ENCODE measurements at places on chromosomes 7 and 10.
A peak's percentile ranks its signal among the peaks of the same experiment; 100 is the strongest.

DNA sequence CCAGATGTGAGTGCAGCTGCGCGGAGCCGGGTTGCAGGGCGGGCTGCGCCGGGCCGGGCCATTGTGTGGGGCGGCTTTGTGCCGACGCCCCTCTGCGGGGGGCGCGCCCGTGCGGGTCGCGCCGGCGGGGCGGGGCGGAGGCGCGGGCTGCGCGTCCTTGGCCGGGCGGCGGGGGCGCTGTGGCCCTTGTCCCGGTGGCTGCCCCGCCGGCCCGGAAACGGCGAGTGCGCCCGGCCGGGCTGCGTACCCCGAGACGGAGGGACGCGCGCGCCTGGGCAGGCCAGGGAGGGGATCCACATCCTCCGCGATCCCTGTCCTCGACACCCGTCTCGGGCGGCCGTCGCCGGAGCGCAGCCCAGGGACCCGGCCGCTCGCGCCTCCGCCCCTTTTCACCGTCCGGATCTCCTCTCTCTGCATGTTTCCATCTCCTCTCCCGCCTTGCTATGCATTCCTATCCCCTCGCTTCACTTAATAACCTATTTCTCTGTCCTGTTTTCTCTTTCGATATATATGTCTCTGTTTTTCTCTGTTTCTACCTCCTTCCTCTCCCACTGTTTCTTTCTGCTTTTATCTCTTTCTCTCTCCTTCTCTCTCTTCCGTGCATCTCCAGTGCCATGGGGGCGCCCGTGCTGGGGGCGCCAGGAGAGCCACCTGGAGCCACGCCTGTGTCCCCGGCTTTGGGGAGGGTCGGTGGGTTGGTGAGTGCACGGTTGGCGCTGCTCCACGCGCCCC lies 765 bp downstream of the PFKFB3 start:
- peak; percentile 18 for DNase-seq

- DNase-seq: no peak
Observed at GRCh38 chr7:112571852-112572607, 91.2 kb downstream of the LSMEM1 start.

DNA sequence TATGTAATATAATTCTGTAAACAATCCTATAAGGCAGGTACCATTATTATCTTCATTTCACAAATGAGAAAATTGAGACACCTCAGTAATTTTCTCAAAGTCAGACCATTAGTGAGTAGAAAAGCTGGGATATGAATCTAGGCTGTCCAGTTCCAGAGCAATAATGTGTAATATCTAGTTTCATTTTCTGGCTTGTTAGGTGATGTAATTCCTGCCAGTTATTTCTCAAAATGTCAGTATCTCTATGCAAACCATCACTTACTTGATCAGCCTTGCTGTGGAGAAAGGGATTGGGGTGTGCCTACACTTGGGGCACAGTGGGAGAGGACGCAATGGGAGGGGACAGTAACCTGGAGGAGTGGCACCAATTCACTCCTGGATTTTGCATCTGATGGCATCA lies 157.5 kb downstream of the LYZL1 start:
- DNase-seq: no peak

DNA sequence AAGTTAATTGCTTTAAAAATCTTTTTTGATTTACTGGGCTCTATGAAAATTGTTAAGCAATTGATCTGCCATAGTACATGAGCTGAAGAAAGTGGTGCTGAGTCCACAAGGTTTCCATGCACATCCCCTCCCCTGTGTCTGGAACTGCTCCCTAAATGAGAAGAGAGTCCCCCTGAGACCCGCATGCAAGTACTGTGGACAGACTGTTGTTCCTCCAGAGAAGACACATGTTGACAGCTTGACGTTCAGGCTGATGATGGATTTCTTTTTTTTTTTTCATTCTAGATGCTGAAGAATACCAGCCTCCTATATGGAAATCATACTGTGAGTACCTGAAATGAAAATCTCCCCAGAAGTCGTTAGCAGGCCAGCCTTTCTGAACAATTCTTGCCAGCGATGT lies 159.8 kb downstream of the CHN2 start:
- no peak for DNase-seq

DNA sequence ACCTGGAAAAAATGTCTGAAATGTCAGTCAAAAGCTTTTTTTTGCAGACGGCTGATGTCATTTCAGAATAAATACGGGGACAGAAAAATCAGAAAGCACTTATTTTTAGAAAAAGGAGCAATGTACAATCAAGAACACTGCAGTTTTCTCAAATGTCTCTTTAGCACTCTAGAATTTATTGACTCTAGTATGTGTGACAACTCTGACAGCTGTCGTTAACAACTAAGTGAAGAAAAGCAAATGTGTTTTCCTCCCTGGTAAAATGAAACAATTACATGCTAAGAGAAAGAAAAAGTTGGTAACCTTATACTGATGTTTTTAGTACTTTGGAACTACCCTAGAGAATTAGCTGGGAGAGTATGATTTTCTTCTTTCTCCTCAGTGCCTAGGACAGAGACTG lies 497.4 kb downstream of the GRM8 start:
- DNase-seq: no peak

DNA sequence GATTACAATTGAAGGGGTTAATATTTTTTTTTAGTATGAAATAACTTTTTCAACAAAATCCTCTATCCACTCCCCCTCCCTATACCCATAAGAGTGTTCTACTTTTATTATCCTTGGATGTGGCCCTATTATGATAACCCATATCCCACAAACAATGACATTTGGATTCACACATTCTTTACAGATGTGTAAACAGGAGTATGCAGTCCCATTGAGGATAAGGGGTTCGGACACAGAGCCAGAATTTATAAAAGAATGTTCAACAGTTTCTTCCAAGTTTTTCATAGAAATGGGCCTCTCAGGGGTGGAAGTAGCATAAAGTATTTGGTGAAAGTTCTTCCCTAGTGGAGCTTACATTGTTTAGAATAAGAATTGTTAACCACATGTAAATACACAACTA lies 16.1 kb upstream of the PCLO start:
- no peak for DNase-seq

- no peak for DNase-seq
Observed at GRCh38 chr10:53276797-53277196, 504.2 kb upstream of the MBL2 start.

GRCh38 chr10:99374526-99374925 lies 45.4 kb downstream of the CNNM1 start:
- DNase-seq: no peak

DNA sequence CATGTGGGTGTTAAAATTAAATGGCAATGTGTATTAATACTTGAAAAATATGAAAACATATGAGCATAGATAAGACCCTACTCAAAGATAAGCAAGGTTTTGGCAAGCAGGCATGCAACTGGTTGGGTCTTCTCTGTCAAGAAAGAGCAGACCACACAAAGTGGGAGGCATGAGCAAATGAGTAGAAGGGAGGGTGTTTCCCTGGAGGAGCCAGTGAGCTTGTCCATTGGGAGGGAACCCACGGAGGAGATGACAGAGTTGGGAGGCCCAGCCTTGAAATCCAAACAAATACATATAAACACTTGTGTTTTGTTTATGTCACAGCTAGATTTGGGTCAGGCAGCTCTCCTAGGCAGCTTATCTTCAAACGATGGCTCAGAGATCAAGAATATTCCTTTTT lies 134.5 kb upstream of the CXCL12 start:
- no peak for DNase-seq

DNA sequence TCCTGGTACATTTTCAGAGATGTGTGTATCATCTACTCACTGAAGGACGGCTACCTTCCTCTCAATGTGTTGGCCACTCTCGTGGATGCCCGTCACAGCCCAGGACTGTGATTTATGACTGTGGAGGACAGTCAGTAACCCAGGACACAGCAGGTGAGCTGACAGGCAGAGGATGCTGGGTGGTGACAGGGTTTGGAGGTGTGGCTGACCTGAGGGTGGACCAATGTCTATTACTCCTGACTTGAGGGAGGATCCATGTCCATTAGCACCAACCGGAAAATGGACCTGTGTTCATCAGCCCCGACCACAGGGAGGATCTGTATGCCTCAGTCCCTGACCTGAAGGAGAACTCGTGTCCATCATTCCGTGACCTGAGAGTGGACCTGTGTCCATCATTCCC lies 96.1 kb downstream of the ADCY1 start:
- DNase-seq: no peak

DNA sequence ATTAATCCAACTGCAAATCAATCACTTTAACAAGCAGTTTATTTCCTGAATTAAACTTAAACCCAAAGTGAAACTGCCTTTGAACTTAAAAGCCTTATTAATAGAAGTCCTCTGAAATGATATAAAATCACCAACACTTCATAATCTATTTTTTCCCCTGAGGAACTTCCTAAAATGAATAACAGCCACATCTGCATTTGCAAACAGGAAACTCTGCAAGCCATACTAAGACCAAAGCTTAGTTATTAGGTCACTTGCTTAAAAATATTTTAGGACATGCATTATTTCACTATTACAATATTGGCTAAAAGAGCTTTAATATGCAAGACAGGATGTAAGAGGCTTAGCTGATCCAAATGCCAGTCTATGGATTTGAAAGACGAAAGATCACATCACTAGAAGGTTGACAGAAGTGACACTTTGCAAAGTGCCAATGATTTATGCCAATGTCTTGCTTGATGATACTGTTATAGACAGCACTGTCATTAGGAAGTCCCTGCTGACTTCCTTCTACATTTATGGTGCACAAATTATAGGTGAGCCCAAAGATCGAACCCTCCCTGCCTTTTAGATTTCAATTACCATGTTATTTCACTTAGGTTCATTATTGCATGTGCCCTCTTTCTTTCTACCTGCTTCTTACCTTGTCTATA lies 99.9 kb upstream of the SKAP2 start:
- no peak for DNase-seq

DNA sequence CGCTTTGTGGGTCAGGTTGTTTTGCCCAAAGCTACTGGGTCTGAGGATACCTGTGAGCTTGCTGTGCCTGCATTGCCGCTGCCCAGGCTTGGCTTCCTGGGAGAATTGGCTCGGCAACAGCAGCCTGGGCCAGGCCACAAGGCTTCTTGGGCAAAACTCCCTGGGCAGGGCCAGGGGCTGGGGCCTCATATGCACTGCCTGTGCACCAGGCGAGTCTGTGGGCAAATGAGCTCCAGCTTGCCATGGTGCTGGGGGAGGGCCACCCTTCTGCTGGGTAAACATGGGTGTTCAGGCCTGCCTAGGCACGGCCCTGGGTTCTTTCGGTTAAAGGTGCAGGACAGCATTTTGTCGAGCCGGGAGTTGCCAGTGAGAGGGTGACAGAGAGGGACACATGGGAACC lies 19.4 kb downstream of the ZMIZ1 start:
- no peak for DNase-seq

DNA sequence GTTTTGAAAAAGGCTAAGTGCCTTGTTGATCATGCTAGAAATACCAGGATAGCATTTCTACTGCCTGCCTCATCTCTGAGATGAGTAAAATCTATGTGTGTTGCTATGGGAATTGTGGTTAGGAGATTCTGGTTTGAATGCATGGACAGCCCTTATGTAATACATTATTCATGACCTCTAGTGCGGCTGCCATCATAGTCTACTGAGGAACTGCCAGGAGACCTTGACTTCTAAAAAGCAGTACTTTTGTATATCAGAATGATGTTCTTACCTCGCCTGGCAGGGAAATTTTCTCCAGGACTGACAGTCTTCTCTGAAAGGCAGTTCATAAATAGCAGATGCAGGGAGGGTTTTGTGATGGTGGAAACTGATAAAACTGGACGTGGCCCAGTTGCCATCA lies 248.5 kb downstream of the NSUN6 start:
- no peak for DNase-seq

- no peak for DNase-seq
Observed at GRCh38 chr10:71042699-71043098, 154.3 kb upstream of the PCBD1 start.

GRCh38 chr10:10096296-10096695 lies 921.4 kb upstream of the CELF2 start:
- no peak for DNase-seq

DNA sequence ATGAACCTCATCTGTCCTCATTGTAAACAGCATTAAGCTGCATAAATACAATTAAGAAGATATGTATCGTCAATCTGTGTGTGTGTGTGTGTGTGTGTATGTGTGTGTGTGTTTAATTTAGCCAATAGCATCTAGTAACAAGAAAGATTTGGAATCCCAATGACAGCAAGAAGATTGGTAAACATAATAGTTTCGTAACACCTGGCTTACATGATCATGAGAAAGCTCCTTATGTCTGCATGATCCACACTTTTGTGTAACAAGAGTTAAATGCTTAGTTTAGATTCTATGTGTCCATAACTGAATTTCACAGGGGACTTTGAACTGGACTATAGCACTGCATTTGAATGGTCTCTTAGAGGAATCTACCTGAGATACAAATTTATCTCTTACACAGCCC lies 191.0 kb upstream of the BET1 start:
- no peak for DNase-seq

GRCh38 chr7:30434140-30434799 lies 44.3 kb downstream of the NOD1 start:
- DNase-seq: no peak
